ENCODE measurements at places on chromosomes 13 and 19. TPM values are rescaled to one million over a fixed set of nuclear protein-coding genes. Genes with fewer than 3 reads are reported as not detected.

The SMIM24 gene
- 0.25 TPM for total RNA-seq

The PRR19 gene
- 0.39 TPM for total RNA-seq

The BCAM gene
- not detected for total RNA-seq

The GAPDHS gene
- total RNA-seq, result not detected

The DNAAF3 gene
- not detected for total RNA-seq

The ZNF730 gene
- 0.15 TPM for total RNA-seq

The KCNRG gene
- total RNA-seq, result 0.55 TPM

The KASH5 gene
- total RNA-seq, result 0.46 TPM

The ATP4A gene
- total RNA-seq, result not detected

The PSG11 gene
- total RNA-seq, result not detected

The SBK3 gene
- not detected for total RNA-seq

The JSRP1 gene
- not detected for total RNA-seq

The SPART gene
- total RNA-seq, result 26.0 TPM

The COX6B2 gene
- not detected for total RNA-seq

The SMIM44 gene
- total RNA-seq, result not detected

The LILRA2 gene
- total RNA-seq, result 0.23 TPM

The SOX21 gene
- total RNA-seq, result not detected

The FCHO1 gene
- total RNA-seq, result 87.2 TPM

The ACER1 gene
- total RNA-seq, result 0.84 TPM

The DIAPH3 gene
- total RNA-seq, result 15.7 TPM

The CBY2 gene
- total RNA-seq, result not detected

The NLRP7 gene
- total RNA-seq, result not detected

The ZNF766 gene
- 26.0 TPM for total RNA-seq

Measured in activated naive CD4-positive, alpha-beta T cell treated with anti-CD3 and anti-CD28 coated beads, Interleukin-2, amount 10 ng/mL, durations not matched to agents 5 hours and 36 hours (primary cell).